ENCODE measurements at places on chromosomes 4 and X. TPM values are rescaled to one million over a fixed set of nuclear protein-coding genes. Genes with fewer than 3 reads are reported as not detected.

DNA sequence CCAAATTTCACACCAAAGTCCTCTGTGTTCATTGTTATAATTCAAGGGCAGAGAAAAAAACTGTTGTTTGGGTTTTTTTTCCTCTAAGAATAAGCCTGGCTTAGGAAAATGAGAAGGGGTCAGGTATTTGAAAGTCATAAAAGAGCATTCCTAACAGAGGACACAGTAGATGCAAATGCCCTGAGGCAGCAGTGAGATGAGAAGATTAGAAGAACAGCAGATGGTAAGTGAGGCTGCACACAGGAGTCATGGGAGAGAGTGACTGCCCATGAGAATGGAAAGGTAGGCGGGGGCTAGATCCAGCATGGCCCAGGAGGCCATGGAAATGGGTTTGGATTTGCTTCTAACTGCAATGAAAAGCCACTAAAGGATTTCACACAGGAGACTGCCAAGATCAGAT is 107.5 kb upstream of the RBPJ start:
- no peak for DNase-seq

DNA sequence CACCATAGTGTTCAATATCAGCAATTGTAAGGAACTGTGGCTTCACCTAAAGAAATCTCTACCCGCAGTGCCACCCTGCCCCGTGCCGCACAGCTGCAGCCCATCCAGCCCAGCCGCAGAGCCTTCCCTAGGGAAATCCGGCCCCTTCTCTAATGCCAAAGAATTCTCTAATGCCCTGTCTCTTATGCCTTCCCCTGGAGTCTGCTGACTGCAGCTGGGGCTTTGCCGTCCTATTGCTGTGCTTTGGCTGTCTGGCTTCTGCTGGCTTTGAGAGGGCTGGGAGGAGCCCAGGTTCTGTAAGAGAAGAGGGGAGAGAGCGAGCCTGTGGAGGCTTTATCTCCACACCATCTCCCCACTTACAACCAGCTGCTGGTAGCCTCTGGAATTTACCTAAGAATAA is 85.9 kb upstream of the HELT start:
- DNase-seq: peak; percentile 65

DNA sequence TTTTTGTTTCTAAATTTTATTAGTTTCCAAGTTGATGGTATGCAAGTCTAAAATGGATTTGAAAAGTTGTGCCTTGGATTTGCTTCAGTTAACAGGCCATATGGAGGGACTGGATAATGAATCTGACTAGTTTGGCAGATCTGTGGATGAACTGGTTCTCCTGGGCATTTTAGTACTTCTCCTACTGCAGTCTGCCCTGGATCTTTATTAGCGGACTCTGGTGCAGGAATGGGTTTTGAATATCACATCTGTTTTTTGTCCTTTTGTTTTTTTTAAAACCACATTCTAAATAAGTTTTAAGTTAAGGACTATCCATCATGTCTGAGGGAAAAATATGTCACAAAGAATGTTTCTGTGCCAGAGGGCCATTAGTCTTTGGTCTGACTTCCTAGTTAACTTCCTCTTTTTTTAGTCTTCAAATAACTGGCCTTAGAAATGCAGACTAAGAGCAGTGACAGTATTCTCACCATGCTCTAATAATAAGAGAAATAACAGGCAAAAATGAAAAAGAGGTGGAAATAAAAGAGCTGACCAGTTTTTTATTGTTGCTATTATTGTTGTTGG is 13.9 kb upstream of the DCK start:
- DNase-seq: no peak

DNA sequence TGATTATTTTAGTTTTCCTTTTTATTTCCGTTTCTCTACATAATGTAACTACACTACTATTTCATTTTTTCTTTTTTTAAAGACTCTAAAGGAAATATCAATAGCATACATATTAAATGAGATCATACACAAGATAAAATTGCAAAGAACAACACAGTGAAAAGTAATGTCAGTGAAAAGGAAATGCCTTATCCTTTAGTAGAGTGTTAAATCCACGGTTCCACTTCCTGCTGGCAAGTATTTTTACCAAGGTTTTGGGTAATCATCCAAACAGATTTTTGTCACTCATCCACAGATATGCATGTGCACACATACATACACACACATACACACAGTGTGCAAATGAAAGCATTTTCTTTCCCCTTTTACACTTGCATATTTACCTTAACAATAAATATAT is 548.9 kb downstream of the PPP4R3C start:
- DNase-seq: no peak

GRCh38 chrX:135295238-135295943 is 13.9 kb upstream of the ETDC start:
- DNase-seq: peak; percentile 81

DNA sequence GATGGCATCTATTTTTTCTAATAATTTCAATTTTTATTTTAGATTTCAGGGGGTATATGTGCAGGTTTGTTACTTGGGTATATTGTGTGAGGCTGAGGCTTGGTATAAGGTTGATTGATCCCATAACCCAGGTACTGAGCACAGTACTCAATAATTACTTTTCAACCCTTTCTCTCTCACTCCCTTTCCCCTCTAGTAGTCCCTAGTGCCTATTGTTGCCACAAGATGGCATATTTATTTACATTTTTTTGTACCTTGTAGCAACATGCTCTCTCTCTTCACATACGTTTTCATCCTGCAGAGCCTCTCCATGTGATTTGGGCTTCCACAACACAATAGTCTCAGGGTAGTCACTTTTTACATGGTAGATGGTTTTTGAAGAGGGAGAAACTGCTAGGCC is 172.0 kb downstream of the ATOH1 start:
- no peak for DNase-seq

DNA sequence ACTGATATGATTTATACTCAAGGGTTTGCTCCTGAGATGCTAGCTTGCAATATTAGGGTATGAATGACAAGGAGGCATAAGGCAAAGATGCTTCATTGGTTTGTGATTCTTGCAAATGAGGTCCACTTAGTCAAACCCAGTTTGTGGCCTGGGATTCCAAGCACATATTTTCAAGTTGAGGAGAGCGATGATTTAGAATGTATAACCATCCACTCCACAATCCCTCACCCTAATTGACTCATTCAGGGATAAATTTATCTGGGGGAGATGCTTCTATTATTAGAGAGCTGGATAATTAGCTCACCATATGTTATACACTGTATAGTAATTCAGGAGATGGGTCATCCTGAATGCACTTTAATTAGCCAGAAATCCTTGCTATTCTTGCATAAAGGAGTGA is 118.3 kb upstream of the PUDP start:
- no peak for DNase-seq

GRCh38 chr4:70360460-70360859 is at the start of gene SMR3A:
Gene SMR3A (plus strand): TSS chr4:70360760. CDS start chr4:70362116, 1,356 bp downstream.
- DNase-seq: no peak

DNA sequence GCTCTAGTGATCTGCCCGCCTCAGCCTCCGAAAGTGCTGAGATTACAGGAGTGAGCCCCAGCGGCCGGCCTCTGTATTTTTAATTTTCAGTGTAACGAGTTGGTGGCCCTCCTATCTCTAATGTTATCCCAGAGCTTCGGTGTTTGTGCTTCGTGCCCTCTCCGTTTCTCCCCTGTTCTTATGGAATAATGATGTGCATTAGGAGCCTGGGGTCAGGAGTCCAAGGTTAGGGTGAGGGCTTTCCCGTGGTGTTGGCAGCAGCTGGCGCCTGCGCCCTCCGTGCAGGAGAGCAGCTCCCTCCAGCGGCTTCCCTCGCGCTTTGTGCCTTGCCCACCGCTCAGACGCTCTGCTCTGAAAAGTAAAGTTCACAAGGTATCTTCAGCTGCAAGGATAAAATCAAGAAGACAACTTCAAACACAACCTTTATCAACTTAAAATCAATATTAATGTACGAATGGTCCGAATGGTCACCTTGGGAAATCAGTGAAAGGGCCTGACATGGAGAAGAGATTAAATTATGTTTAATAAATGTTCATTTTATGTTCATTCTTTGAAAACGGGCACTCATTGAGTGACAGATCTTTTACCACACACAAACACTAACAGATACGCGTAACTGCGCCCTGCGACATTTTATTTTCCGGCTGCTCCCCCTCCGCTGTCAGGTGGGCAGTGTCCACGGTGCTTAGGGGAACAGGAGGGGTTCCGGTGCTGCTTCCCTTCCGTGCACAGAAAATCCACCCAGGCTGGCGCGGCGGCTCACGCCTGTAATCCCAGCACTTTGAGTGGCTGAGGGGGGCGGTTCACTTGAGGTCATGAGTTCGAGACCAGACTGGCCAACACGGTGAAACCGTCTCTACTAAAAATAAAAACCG is 62.4 kb downstream of the TRAPPC11 start:
- DNase-seq: peak; percentile 32

- DNase-seq: no peak
These were observed 50.7 kb downstream of the AMOT start for GRCh38 chrX:112789931-112790330.

GRCh38 chr4:22191565-22191964 is 243.0 kb upstream of the KCNIP4 start:
- no peak for DNase-seq

GRCh38 chr4:184807797-184808712 is 17.7 kb downstream of the ACSL1 start:
- DNase-seq: peak; percentile 95

- DNase-seq: no peak
These were observed 39.5 kb downstream of the PCYT1B start for GRCh38 chrX:24607616-24608015.

DNA sequence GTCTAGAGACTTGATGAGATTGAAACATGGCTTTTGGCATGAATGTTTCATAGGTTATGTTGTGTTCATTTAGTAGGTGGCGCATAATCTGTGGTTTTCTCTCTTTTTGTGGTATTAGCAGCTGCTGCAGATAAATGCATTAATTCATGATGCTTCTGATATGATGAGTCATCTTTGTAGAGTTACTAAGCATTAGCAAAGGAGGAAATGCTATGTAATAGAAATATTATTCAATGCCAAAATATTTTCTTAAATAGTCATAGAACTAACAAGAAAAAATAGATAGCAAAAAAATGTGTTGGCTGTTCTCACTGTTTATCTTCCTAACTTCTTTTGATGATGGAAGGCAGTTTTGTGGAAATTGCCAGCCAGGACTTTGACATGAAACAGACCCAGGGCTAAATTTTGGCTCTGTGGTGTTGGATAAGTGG is 3.6 kb downstream of the ZXDB start:
- no peak for DNase-seq

DNA sequence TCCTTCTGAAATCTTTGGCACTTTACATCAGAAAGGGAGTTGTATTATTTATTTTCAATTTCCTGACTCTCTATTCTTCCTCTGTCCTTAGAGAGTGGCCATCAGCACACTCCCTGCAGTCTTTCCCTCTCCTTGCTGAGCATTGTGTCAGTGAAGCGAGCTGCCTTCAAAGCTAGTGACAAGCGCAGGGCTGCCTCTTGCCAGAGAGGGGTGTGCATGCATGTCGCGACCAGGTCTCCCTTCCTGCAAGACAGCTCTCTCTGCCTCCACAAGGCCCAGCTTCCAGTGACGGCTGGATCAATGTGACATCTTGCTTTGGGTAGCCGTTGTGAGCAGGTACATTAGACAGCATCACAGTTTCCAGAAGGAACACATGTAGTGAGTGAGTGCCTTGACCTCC is 810.9 kb upstream of the TENM3 start:
- peak; percentile 58 for DNase-seq

- peak; percentile 67 for DNase-seq
These were observed 7.5 kb downstream of the BCOR start for GRCh38 chrX:40090050-40090804.

- peak; percentile 85 for DNase-seq
These were observed 2.2 kb downstream of the MAMLD1 start for GRCh38 chrX:150365051-150365989.

DNA sequence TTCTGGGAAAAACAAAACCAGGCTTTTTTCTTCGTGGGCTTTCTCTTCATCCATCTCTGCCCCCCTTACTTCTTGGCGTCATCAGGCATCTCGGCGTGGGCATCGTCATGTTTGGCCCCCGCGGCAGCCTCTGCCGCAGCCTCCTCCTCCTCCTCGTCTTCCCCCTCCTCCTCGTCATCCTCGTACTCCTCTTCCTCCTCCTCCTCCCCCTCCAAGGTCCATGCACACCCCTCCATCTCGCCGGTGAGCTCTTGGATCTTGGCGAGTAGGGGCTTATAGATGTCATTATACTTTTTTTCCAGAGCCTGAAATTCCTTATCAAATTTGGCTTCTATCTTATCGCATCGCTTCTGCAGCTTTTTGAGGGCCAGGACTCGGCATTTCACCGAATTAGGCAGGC is 488 bp downstream of the NAP1L5 start:
- DNase-seq: no peak

DNA sequence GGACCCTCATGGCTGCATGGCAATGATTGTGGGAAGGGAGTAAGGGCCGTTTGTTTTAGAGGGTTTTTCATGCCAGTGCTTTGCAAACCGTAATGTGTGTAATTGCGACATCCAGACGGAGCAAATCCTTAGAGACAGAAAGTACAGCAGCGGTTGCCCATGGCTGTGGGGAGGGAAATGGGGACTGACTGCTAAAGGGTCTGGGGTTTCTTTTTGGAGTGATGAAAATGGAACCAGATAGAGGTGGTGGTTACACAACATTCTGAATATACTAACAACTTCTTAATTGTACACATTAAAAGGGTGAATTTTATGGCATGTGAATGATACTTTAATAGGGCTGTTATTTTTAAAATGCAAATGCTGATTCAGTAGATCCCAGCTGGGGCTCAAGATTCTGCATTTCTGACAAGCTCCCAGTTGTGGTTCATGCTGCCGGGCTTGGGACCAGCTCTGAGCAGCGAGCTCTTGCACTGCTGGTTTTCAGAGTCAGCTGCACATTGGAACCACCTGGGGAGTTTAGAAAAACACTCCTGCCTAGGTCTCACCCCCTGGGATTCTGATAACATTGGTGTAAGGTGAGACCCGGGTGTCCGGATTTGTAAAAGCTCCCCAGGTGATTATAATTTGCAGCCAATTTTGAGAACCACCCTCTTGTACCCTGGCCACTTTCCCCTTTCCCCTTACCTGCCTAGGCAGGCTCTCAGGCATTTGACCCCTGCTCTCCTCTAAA is 47.7 kb downstream of the PRPS1 start:
- DNase-seq: no peak

The RBM47 gene
- 6.1 TPM for total RNA-seq

The RBM46 gene
- total RNA-seq: 0.09 TPM

The DUSP9 gene
- total RNA-seq: 0.21 TPM

The NAP1L5 gene
- 6.9 TPM for total RNA-seq

The ITM2A gene
- 2.2 TPM for total RNA-seq

The LONRF3 gene
- total RNA-seq: 0.25 TPM

The CCDC110 gene
- 2.0 TPM for total RNA-seq

The TMEM35A gene
- 14.1 TPM for total RNA-seq

The TBCK gene
- 57.7 TPM for total RNA-seq

The STATH gene
- not detected for total RNA-seq

The CNGA1 gene
- total RNA-seq: 1.5 TPM

The GALNTL6 gene
- total RNA-seq: 0.12 TPM

The ARHGAP24 gene
- total RNA-seq: 2.2 TPM

The DRP2 gene
- total RNA-seq: 2.2 TPM

The ZDHHC15 gene
- total RNA-seq: 6.3 TPM

The ANAPC10 gene
- total RNA-seq: 34.9 TPM

The TMPRSS11A gene
- total RNA-seq: not detected
